ENCODE measurements at places on chromosomes 16 and 17.

GRCh38 chr17:61254904-61255303, 144.7 kb upstream of the TBX2 start:
- no peak for DNase-seq

GRCh38 chr17:78986048-78986648, 6.4 kb upstream of the LGALS3BP start:
- DNase-seq: no peak

GRCh38 chr16:28320741-28321140, 28.4 kb downstream of the SBK1 start:
- DNase-seq: no peak

DNA sequence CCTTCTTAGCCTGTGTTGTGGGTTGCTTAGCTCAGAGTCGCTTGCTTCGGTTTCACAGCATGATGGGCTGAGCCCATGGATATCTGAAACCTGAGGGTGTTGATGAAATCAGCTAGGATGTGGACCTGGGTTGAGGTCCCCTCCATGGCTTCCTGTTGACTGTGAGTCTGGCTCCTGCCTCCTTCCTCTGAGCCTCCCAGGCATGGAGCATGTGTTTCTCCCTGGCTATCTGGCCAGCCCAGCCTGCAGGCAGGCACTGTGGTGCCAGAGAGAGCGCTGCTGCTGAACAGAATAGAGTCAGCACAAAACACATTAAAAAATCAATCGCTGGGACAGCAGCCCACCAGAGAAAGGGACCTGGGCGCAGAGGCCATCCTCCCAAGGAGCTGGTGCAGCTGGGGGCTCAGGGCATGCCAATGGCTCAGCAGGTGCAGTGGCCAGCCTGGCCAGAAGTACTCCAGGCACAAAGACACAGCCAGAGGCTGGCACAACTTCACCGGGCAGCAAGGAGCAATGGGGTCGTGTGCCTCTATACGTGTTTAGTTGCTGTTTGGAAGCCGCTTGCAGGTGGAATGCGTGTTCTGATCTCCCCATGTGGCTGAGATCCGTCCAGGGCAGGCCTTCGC, 28.3 kb upstream of the GPRC5C start:
- DNase-seq: no peak

- DNase-seq: no peak
Measured at GRCh38 chr16:88706965-88707826, 893 bp downstream of the CTU2 start.

DNA sequence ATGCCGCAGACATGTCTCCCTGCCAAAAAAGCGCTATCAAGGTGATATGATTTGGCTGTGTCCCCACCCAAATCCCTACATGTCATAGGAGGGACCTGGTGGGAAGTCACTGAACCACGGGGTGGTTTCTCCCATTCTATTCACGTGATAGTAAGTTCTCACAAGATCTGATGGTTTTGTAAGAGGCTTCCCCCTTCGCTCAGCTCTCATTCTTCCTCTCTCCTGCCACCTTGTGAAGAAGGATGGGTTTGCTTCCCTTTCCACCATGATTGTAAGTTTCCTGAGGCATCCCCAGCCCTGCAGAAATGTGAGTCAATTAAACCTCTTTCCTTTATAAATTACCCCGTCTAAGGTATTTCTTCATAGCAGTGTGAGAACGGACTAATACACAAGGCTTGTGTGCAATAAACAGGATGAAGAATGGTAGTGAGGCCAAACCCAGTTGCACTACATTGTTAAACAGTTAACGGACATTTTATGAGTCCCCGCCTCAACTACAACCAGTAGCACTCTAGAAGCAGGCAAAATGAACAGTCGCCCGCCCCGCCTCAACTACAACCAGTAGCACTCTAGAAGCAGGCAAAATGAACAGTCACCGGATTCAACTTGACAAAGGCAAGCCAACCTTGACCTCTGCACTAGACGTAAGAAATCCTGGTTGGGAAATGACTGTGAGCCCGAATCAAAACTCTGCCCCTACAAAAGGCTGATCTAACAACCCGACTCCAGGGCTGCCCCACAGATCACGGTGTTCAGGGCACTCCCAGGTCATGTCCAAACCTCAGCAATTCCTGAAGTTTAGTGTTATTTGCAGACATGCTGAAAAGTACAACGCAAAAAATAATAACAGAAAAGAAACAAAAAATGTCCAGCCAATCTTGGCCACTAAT, 26.3 kb downstream of the VPS53 start:
- DNase-seq: no peak

GRCh38 chr16:57022445-57022844, 33.1 kb downstream of the NLRC5 start:
- no peak for DNase-seq

DNA sequence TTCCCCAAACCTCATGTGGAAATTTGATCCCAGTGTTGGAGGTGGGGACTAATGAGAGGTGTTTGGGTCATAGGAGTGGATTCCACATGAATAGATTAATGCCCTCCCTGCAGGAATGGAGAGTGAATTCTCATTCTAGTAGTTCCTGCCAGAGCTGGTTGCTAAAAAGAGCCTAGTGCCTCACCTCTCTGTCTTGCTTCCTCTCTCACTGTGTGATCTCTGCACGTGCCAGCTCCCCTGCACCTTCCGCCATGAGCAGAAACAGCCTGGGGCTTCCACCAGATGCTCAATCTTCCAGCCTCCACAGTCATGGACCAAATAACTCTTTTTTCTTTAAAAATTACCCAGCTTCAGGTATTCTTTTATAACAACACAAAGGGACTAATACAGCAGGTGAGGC, 72.9 kb upstream of the CLEC3A start:
- no peak for DNase-seq

- peak; percentile 46 for DNase-seq
Measured at GRCh38 chr17:68509141-68510057, 2.8 kb upstream of the PRKAR1A start.

DNA sequence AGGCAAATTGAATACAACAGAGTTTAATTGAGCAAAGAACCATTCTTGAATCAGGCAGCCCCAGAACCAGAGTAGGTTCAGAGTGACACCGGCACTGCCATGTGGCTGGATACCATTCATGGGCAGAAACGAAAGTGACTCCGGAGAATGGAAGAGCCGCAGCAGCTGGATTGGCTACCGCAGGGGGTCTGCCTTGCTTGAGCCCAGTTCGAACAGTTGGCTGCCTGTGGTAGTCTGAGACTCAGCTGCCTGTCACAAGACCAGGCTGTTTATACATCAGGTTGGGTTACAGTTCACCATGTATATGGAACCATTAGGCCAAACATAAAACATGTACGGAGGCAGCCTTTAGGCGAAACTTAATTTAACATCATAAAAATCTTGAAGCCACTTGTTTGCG, 205.2 kb upstream of the CHMP6 start:
- no peak for DNase-seq

- DNase-seq: no peak
Measured at GRCh38 chr16:7257016-7257415, 75.6 kb upstream of the RBFOX1 start.

- no peak for DNase-seq
Measured at GRCh38 chr16:59899940-59900339, 1165.8 kb upstream of the GOT2 start.

- no peak for DNase-seq
Measured at GRCh38 chr16:49821614-49822282, 34.2 kb downstream of the ZNF423 start.

GRCh38 chr16:19861811-19862327, 22.8 kb downstream of the GPRC5B start:
- DNase-seq: no peak

- no peak for DNase-seq
Measured at GRCh38 chr16:47150067-47150466, 6.3 kb upstream of the NETO2 start.

- DNase-seq: no peak
Measured at GRCh38 chr17:42117397-42118125, 3.6 kb downstream of the KAT2A start.

GRCh38 chr17:29124925-29125273, 55.3 kb downstream of the MYO18A start:
- DNase-seq: no peak

DNA sequence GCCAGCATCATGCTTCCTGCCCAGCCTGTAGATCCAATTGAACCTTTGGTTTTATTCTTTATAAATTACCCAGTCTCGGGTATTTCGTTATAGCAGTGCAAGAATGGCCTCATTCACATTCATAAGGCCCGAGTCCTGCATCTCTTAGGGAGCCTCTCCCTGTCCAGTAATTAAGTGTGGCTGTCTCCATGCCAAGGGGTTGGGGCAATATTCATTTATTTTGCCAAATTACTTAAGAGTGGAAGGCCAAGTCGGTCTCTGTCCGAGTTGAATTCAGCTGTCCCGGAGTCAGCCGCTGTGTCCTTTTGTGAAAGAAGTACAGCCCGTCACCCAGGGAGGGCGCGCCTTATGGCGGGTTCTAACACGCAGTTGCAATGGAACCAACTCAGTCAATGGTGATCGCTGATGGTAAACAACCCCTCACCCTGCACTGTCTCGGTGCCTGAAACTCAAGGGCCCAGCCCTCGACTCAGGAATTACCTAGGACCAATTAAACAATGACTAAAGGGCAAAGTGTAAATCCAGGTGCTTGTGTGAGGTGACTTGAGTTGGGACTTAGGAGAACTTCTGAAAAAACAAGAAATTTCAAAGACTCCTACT, 22.2 kb downstream of the KIAA0513 start:
- DNase-seq: no peak

DNA sequence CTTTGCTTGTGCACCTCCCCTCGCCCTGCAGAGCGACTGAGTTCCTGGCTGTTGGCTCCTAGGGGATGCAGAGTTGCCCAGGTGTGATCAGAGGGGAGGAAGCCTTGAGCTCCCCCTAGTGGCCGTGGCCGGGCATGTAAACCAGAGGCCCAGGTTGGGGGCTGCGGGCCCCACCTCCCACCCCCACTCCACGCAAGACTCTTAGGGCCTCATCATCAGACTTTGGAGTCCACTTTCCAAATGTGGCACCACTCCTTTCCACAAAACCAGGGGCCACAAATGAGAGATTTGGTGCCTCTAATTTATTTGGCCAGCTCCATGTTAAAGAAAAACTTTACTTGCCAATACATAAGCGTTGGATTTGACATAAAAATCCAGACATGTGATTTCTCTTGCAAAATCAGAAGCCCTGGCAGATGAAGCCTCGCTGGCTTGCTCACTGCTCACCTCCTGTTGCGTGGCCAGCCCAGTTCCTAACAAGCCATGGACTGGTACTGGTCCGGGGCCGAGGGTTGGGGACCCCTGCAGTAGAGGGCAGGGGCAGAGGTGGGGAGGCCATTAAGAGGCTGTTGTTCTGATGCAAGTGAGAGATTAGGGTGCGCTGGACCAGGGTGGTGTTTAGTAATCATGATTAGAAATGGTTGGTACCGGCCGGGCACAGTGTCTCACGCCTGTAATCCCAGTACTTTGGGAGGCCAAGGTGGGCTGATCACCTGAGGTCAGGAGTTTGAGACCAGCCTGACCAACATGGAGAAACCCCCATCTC, 28.7 kb upstream of the GAS7 start:
- DNase-seq: no peak

- DNase-seq: no peak
Measured at GRCh38 chr16:16000685-16001084, 51.3 kb downstream of the ABCC1 start.

DNA sequence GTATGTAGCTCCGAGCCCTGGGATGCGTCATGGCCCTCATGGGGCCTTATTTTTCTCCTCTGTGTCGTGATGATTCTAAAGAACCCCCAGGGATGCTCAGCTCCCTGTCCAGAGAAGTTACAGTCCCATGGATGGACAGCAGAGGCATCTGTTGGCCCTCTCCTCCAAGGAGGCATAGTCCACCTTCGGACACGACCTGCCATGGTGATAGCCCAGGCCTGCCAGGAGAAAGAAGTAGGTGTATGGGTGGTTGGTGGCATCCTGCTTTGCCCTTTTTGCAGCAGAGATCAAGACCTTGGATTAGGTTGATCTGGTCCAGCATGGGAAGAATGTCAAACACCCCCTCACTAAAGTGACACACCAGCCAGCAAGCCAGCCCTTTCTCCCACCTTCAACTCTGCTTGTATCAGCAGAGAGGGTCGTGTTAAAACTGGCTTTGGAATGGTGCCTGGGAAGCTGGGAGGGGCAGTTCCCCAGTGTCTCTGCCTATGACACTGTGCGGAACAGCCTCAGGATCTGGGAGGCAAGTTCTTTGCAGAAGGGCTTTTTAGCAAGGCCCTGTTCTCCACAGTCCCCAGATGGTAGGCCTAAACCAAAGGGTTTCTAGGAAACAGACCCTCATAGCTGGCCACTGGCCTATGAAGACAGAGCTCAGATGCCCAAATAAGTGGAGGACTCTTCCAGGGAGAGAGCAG, 259.9 kb upstream of the RPL38 start:
- DNase-seq: no peak

DNA sequence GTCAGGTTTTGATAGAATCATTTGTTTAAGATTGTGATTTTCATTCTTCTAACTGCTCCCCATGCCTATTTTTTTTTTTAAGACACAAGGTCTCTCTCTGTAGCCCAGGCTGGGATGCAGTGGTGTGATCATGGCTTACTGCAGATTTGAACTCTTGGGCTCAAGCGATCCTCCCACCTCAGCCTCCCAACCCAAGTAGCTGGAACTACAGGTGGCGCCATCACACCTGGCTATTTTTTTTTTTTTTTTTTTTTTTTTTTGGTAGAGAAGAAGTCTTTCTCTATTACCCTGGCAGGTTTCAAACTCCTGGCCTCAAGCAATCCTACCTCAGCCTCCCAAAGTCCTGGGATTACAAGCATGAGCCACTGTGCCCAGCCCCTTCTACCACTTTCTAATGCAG, 223.3 kb downstream of the CBLN1 start:
- no peak for DNase-seq
